CD4-positive, alpha-beta T cell treated with Interleukin-4 for 1 hour (primary cell): ENCODE measurements at places on chromosomes 1 and 21.
A peak's percentile ranks its signal among the peaks of the same experiment; 100 is the strongest.

GRCh38 chr1:50350421-50350820 is 72.8 kb downstream of the DMRTA2 start:
- no peak for DNase-seq

- no peak for DNase-seq
Observed at GRCh38 chr1:46221749-46222148, 18.6 kb downstream of the LURAP1 start.

DNA sequence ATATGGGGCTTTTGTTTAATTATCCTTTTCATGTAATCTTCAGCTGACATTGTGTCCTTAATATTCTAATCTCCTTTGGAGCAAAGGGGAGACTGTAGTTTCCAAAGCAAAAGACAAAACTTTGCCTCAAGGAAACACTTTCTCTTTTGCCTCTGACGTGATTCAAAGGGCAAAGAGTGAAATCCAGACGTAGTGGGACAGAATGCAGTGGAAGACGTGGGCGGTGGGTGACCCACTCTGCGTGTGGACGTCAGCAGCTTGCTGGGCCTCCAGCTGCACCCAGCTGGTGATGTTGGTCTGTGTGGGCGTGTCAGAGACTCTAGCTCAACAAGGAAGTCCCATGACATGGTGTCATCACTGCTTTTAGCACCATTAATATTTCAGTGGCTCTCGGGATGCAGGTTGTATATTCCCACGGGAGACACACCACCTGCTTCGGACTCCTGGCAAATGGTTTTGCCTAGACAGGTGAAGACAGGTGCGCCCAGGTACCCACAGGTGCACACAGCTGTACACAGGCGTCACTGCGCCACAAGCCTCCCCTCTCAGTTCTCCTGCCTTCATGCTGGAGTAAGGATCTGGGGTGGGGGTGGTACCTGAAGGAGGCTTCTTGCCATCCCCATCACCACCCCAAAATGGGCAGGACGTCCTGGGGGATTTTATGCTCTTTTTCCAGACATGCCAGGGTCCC is 292.1 kb upstream of the VAMP3 start:
- DNase-seq, result no peak

DNA sequence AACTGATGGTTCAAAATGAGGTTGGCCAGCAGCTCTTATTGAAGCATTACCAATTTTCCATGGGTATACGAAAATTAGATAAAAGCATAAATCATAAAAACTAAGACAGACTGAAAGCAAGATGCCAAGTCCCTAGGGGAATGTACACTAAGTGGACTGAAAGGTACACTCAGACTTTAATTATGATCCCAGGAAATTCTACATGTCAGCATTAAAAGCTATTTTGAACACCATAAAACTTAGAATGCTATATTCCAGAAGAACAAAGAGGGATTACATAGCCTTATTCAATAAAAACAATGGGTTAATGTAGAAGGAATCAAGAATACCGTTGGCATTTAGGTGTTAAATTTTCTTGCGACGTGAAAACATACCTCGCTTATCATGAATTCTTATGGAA is 558.5 kb downstream of the LRRIQ3 start:
- no peak for DNase-seq

DNA sequence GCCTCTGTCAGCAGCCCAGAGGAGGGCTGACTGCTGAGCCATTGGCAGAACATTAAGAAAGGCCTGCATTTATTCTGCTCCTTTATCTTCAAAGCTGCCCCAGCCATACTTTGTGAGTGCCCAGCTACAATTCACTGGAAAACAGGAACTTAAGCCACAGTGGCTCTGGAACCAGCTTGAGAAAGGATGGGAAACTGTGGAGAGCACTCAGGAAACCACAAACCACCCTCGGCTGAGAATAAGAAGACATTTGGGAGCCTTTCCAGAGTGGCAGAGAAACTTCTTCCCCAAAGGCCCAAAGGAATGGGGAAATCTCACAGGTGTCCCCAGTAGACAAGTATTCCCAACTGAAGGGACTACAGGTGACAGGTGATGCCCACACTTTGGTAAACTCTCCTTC is 1.8 kb downstream of the LAMB3 start:
- DNase-seq, result no peak

GRCh38 chr1:18849261-18849711 is 10.2 kb downstream of the TAS1R2 start:
- DNase-seq, result no peak

DNA sequence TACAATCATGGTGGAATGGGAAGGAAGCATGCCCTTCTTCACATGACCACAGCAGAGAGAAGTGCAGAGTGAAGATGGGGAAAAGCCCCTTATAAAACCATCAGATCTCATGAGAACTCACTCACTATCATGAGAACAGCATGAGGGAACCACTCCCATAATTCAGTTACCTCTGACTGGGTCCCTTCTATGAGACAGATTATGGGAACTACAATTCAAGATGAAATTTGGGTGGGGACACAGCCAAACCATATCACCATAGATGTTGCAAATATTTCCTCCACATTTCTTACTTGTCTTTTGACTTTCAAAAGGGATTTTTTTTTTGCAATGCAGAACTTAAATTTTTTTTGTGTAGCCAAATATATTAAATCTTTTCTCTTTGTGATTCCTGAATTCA is 14.8 kb downstream of the SH3BGR start:
- no peak for DNase-seq

- no peak for DNase-seq
Observed at GRCh38 chr1:222023025-222023424, 281.1 kb upstream of the DUSP10 start.

GRCh38 chr1:199590708-199591107 is 436.8 kb upstream of the NR5A2 start:
- DNase-seq, result no peak

- DNase-seq, result no peak
Observed at GRCh38 chr21:35023396-35024070, 25.6 kb downstream of the RUNX1 start.

- DNase-seq, result no peak
Observed at GRCh38 chr1:223859058-223859457, 13.3 kb upstream of the TP53BP2 start.

- DNase-seq, result no peak
Observed at GRCh38 chr1:234977875-234978396, 150.7 kb downstream of the TOMM20 start.

GRCh38 chr1:109929588-109930251 is 19.1 kb downstream of the CSF1 start:
- no peak for DNase-seq

- DNase-seq, result no peak
Observed at GRCh38 chr1:10225573-10225972, 15.2 kb downstream of the KIF1B start.

DNA sequence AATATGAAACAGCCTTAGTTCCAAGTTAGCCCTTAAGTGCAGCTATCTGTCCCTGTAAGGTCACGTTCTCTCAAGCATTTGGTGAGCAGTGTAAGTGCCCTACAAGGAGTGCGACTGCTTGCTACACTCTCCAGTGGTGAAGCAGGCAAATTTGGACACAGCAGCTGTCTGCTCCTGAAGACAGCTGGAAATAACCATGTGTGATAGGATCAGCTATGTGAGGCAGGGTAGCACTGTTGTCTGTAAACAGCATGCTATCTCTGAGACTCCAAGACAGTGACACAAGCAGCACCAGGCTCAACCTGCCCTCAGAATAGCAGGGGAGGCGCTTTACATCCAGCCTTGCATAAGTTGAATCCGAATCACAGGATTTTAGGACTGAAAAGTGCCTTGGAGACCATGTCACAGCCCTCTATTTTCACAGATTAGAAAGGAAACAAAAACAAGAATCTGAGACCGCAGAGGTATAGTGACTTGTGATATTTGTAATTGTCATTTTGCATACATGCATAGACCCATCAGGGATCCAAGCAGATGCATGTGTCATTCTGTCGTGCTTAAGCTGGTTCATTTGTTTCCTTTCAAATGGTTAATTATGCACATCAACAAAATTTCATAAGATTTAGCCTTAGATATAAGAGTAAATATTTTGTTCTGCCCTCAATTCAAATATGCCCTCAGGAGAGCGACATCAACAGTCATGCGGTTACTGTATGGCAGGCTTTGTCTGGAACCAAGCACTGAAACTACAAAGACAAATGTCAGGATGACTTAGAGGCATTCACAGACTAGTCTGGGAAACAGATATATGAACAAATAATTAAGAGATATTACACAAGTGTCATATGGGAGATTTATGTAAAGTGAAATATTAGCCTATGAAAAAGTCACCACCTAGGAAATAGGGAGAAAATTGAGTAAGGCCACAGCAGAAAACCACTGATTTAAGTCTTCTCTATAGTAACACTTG is 134.9 kb upstream of the NRIP1 start:
- DNase-seq, result no peak

- DNase-seq, result peak; percentile 45
Observed at GRCh38 chr21:45104560-45104959, 30.2 kb downstream of the ADARB1 start.

DNA sequence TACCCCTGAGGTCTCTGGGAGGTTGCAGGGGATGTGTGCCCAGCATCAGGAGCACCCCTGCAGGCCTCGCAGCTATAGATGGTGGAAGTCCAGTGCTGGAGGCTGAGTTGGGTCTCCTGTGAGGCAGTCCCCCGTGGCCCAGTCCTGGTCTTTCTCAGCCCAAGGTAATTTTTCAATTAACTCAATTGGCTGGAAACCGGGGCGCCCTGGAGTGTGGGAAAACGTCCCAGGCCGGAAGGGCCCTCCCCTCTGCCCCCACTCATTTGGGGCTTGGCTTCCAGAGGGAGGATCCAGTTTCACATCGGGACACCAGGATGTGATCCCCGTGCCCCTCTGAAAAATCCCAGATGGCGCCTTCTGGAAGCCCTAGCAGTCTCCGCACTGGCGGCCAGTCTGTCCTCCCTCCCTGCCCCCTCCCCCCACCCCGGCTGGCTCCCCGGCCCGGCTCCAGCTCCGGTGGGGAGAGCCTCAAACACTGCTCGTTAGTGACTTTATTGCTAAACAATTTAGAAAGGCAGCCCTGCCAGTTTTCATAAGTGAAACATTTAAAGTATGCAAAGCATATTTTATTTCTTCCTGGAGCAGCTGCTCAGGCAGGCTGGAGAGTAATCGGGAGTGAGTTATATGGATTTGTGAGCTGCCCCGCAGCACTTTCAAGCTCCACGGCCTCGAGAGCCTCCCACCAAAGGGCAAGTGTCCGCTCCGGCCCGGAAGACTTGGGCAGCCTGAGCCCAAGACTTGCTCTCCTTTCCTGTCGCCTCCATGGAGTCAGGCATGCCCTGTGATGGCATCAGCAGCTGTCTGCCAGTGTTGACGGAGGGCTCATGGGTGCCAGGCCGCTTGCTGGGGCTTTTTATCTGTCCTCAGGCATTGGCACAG is 208.2 kb upstream of the TMEM51 start:
- DNase-seq, result no peak

- no peak for DNase-seq
Observed at GRCh38 chr1:156463874-156464273, 36.7 kb downstream of the MEF2D start.

DNA sequence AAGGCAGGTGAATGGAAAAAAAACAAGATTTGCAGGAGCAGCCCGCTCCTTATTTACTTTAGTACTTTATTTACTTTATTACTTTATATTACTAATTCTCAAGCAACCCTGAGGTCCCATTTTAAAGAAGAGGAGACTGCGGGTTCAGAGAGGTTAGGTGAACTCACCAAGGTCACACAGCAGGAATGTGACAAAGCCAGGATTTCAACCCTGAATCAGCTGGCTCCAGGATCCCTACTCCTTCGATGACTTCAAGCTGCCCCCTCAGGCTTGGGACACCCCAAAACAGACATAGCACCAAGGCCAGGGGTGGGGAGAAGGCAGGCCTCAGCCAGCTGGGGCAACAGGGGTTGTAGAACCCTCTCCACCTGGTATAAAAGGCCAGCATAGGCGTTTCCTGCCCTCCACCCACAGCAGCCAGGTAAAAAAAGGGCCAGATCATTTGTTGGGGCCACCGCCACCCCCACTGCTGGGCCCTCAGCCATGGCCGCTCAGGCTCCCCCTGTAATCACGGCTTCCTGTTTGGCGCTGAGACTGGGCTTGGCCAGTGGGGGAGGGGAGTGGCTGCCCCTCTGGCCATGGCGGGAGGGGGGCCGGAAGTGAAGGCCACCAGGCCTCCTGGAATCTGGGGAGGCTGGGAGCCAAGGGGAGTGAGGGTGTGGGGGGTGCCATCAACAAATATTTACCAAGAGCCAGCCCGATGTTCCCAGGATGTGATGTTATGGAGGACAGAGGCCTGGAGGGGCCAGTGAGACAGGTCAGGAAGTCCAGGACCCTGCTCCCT is 6.6 kb downstream of the SDC3 start:
- DNase-seq, result no peak

DNA sequence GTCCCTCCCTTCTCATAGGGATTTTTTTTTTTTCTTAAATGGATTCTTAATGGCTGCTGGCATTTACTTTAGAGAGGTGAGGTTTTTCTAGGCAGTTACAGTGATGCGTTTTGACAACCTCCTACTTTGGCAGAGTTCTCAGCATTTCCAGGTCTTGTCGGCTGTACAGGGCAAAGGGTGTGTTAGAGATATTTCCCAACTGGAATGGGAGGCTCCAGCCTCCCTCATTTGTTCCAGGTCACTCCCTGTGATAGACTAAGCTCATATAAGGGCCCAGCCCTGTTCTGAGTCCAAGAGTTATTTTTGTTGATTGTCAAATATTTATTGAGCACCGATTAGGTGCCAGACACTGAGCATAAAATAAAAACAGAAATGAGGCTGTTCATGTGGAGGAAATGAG is 7.6 kb upstream of the XKR8 start:
- no peak for DNase-seq

DNA sequence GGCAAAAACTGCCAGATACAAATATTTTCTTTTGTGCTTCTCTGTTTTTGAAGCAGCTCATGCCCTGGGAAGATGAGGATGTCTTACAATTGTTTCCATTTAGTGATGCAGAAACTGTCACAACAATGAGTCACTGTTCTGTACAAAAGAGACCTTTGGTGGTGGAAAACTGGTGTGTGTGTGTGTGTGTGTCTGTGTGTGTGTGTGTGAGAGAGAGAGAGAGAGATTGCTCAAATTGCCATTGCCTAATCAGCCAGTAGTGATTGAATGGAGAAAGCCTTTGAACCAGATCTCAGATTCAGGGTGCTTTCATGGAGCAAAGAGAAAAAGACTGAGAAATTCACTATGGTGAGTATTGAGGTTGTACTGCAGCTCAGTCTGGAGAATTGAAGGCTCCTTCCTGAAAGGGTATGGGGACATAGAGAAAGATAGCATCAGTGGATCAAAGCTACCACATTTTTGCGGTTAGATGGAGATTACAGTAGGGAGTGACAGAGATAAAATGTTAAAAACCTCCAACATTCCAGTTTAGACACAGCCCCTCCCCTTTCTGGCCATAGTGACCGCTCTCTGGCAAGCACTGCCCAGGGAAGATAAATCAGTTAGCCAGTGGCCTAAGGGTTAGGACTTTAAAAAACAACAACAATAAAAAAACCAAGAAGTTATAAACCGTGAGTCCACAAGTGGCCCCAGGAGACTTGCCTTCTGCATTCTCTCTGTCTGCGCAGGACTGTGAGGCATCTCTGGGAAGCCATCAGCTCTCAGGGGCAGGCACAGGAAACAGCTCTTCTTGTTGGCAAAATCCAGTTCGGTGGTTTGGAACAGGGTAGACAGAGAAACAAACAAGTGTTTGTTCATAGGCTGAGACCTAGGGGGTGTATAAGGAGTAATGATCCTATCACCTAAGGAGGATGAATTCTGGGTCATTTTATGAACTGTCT is 406.5 kb downstream of the DUSP10 start:
- no peak for DNase-seq
